GM12892 (cell line): ENCODE measurements at places on chromosomes 2 and 18.

DNA sequence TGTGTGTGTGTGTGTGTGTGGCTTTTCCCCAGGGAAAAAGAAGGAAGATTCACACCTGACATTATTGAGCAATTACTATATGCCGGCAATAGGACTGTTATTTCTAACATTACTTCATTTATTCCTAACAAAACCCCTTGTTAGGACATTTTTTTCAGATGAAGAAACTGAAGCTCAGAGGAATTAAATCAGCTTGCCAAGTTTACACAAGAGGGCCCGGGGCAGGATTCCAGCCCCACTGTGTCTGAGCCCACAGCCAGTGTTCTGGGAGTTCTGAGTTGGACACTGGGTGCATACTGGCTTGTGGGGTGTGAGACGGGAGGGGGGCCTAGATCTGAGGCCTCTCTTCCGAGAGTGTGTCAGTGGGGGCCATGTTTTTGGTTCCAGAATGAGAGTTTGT lies 9.9 kb downstream of the TOGARAM2 start:
- no peak for DNase-seq

- no peak for DNase-seq
These were observed 6.7 kb downstream of the EHD3 start for GRCh38 chr2:31240381-31241365.

DNA sequence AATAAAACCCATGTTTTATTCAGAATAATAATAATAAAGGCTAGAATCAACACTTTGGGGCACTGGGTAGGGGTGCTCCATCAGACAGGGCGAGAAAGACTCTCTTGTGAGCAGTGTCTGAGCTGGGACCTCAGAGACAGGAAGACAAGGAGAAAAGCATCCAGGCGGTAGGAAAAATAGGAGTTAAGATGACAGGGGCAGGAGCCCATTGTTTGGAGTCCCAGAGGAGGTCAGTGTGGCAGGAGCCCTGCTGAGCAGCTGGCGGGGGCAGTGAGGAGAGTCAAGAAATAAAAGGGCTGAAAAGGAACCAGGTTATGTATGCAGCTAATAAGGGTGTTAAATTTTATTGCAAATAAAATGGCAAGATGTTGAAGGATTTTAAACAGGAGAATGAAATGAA lies 457.4 kb downstream of the FBXO15 start:
- no peak for DNase-seq

DNA sequence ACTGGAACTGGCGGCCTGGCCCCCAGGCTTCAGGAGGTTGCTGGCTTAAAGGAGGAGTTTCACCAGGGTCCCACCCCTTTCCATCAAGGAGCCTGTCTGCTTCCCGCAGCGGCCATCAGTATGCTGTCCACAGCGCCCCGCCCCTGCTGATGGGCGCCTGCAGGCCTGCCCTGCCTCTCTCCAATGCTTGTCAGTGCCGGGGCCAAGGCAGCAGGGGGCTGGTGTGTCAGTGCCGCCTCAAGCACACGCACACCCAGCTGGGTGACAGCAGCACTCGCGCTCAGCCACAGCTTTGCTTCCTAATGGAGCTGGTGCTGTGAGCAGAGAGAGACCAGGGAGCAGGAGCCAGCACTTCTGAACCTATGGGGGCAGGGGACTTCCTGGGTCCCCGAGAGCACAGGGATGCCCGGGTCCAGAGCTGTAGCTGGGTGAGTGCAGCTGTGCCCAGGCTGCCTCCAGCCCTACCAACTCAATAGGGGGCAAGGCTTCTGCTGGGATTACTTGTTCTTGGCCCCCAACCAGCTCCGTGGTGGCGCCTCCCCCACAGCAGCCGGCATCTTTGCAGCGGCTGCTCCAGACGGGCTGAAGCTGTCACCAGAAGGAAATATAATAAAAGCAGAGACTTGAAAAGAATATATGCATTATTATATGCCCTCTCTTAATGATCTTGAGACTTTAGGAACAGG lies 377.2 kb upstream of the LRATD1 start:
- no peak for DNase-seq

DNA sequence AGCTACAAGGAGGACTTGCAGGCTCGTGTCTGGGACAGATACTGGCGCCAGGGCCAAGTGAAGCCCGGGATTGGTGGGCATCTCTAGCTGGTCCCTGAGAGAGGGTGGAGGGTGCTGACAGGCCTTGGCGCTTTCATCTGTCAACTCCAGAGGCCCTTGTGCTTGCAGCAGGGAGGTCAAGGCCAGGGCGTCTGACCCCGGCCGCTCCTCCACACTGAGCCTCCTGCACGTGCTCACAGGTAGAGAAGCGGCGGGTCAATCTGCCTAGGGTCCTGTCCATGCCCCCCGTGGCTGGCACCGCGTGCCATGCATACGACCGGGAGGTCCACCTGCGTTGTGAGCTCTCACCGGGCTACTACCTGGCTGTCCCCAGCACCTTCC lies 9.5 kb downstream of the CAPN10 start:
- DNase-seq = no peak

- no peak for DNase-seq
These were observed 33.7 kb downstream of the LCT start for GRCh38 chr2:135803278-135803677.

DNA sequence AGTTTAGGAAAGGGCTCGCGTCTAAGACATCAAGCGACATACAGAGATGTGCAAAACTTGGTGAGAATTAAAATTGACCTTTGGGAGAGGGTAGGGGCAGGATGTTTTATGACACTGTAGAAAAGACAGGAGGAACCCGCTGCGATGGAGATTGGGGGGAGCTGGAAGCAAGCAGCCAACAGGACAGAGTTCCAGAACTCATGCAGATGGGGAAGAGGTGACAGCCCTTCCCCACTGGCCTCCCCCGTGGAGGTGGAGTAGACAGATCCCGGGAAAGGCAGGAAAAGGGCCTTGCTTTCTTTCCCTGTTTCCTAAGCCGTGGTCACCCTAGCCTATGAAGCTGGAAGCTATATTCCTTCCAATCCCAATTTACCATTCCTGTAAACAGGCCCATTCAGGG lies 39.1 kb downstream of the ANO7 start:
- no peak for DNase-seq

- DNase-seq = no peak
These were observed 95.5 kb upstream of the SNTG2 start for GRCh38 chr2:855177-855576.

- no peak for DNase-seq
These were observed 132.6 kb downstream of the ACTR3 start for GRCh38 chr2:114022360-114023085.

DNA sequence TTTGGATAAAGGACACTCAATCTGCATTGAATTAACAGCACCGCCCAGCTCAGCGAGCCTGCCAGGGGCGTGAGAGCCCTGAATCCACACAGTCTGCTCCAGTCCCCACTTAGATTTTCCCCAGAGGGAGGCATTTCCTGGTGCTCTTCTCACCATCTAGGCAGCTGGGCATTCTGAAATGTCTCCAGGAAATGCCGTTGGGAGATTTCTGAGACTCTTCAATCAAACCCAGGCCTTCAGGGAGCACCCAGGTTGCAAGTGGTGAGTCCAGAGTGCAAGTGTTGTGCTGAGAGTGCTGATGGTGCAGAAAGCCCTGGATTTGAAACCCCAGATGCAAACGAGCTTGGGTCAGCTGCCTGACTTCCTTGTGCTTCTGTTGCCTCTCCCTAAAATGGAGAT lies 23.4 kb upstream of the TMEM37 start:
- no peak for DNase-seq

DNA sequence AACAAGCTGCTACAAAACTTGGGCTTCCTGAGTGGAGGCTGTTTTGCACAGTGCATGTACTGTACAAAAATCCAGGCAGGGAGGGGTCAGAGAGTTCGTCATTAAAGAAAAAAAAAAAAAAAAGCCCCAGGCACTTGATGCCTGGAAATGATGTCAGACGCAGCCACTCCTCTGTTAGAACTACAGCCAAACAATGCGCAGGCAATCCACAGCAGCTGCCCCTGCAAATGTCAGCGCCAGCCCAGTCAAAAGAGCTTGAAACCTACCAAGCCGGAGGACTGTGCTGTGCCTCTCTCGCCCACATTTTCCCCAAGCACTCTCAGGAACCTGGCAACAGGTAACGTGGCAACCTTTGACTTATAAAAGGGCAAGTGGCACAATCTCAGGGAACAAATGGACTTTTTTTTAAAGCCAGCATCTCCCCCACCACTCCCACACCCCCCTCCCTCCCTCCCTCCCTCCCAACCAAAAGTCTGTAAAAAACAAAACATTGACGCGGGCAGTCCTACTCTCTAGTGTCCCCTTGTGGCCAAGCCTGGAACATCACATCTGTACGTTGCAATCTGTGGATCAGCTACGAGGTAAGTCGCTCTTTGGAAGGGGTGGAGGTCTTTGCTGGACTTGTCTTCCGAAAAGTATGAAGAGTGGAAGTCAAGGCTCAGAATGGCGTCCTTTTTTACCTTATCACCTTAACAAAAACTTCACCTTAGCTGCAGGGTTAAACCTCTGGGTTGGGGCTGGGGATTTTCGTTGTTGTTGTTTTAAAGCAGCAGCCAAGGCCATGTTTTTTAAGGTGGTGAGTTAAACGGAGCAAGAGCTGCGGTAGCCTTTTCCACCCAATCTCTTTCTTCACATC lies 144.2 kb downstream of the TGIF1 start:
- DNase-seq = peak; percentile 41

DNA sequence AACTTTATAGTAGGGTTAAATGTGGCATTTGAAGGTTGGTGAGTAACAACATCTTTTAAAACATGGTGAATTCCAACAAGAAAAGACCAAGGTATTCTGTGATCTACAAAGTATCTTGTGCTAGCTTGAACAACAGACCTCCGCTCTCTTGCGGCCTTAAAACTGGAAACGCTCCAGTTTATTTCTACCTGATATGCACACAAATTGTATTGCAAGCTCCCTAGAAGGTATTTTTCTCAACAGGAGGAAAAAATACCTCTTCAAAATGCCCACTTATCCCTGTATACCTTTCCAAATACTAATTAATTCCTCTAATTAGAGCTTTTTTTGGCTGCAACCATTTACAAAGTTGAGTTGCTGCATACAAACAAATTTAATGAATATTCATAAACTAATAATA lies 69.5 kb downstream of the KCNH7 start:
- DNase-seq = no peak

DNA sequence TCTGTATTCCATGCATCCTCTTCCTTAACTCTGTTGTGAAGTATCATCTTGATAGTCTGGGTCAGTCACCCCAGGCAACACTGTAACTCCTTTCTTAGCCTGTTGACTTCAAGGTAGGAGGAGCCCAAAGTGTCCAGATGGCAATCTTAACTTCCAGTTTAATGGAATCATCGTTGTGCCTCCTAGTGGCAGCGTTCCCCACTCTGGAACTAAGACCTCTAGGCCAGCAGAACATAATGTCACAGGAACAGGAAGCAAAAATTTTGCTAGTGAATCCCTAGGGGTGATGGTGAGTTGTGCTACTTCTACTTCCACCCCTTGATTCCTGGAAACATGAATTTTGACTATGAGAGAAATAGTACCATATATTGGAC lies 11.7 kb downstream of the SGPP2 start:
- DNase-seq = no peak

DNA sequence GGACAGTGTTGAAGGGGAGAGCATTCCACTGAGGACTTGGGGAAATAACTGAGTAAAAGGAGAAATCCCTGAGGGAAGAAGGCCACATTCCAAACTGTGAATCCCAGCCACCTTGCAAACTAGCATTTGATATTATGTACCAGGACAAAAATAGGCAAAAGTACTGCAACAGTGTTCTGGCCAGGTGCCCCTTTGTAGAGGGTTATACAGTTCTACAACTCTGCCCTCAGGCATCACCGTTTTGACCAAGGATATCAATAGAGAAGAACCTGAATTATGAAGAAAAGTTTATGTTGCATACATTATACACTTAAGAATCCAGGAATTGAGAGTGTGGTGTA lies 20.6 kb upstream of the CAVIN2 start:
- DNase-seq = no peak

DNA sequence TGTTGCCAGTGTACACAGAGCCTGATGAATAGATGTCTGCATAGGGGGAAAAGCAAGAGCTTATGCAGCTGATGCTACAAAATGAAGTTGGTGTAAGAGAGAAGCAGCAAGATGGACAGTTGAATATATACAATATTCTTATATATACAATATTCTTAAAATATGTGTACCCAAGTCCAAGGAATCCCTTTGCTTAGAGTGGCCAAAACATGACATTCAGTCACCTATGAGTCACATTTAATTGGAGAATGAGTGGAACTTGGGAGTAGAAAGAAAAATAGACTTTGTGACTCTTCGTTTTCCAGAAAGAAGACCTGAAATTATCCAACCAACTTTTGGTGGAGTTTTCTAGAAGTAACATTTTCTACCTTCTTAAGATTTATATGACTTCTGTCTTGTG lies 81.8 kb downstream of the SCN9A start:
- no peak for DNase-seq

DNA sequence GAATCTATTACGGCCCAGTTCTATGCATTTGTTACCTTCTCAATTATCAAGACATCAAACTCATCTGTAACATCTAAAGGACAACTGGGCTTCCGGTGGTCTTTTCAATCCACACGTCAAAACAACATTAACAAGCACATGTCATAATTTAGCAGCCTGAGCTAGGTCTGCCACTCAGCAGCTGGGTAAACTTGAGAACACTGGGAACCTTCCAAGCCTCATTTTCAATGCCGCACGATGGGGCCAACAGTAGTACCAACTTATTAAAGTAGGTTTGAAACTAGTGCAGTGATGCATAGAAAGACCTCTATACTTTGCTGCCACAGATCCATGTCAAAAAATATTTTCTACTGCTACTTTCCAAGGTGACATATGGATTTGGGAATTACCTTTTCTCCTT lies 60.4 kb downstream of the COL4A4 start:
- no peak for DNase-seq

- no peak for DNase-seq
These were observed 32.2 kb upstream of the LPIN2 start for GRCh38 chr18:3044931-3045698.

DNA sequence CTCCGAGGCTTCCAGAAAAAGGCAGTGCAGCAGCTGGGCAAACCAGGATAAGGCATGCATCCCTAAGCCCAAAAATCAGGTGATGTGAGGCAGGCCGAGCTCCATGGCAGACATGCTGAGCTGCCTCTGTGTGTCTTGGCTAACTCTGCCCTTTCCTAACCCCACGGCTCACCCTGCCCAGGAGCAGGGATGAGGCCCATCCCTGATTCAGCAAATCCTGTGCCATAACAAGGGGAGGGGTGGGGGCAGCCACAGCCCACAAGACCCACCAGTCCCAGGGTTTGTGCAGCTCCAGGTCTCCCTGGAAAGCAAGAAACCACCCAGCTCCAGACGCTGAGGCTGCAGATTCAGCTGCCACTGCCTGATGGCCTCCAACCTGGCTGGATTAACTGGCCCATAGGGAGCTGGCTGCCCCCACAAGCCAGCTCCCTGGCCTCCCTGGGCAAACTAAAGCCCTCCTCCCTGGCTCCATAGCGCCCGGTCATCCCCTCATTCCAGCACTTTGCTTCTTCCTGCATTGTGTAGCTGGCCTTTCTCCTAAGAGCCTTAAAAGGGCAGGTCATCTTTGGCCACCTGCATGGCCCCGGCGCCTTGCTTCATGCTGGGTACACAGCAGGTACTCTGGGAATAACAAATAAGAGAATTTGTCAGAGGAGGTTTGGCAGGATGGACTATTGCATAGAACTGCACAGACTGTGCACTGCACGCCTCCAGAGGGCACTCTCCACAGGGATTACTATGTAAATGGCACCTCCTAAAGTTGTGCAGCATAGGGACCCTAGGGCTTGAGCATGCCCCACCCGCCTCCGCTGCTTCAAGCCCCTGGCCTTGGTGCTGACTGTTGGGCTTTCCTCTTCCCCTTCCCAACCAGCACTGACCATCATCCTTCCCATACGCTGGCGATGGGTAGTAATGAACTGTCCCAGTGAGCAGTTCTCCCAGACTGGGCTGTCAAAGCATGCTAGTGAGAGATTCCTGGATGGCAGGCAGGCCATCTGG lies 10.7 kb downstream of the STEAP3 start:
- no peak for DNase-seq

GRCh38 chr2:108936866-108937265 lies 52.2 kb downstream of the EDAR start:
- DNase-seq = no peak
